Nephron progenitor cell (in vitro differentiated cells): ENCODE measurements at places on chromosomes 6 and 20.

- no peak for DNase-seq
Measured at GRCh38 chr20:57968120-57968519, 258.3 kb upstream of the PMEPA1 start.

DNA sequence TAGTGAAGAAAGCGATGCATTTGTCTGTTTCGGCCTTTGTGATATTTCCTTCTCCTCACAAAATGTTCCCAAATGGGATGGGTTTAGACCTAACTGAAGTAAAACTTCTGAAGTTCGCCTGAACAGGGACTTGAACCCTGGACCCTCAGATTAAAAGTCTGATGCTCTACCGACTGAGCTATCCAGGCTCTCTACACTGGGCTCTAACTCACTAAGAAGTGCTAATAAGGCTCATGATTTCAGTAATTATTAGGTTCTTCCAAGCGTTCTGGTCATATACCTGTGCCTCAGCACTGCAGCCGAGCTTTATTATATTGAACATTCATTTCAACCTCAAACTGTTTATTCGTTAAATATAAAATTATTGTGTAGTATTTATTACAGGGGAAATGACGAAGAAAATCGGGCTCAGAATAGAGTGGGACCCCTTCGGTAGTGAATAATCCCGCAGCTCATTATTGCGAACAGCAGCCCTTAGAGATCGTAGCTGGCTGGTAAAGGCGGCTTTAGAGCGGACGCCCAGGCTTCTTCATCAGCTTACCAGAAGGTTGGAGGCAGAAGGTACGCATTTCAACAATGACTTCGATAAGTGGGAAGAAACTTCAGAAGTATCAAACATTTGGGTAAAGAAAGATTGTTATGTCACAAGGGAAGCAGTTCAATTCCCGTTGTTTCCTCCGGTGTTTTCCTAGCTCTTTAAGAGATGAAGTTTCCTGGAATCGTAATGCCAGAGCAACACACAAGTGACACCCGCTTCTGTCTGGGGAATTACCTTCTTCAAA is 119.0 kb upstream of the ZNF184 start:
- DNase-seq, result peak; percentile 37

DNA sequence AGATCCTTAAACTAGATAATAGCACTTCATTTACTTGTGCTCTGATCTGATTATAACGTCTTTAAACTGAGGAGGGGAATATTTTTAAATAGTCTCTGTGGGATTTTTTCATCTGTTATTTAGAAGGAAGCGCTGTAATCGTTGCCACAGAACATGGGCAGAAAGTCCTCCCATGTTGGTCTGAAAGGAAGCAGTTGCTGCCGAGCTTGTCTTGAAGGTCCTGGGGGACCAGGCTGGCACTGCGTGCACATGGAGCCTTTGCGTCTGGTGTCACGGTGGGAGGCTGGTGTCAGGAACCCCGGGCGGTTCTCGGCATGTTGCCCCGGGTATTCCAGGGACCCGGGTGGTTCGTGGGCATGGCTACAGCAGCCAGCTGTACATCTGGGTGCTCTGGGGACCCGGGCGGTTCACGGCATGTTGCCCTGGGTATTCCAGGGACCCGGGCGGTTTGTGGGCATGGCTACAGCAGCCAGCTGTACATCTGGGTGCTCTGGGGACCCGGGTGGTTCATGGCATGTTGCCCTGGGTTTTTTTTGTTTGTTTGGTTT is 11.5 kb downstream of the TPD52L2 start:
- no peak for DNase-seq

DNA sequence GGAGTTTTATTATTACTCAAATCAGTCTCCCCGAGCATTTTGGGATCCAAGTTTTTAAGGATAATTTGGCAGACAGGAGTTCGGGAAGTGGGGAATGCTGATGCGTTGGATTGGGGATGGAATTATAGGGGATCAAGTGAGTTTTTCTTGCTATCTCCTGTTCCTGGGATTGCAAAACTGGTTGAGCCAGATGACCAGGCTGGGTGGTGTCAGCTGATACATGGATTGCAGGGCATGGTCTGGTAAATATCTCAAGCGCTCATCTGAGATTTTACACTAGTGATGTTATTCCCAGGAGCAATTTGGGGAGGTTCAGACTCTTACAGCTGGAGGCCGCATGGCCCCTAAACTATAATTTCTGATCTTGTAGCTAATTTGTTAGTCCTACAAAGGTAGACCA is 54.7 kb downstream of the ENPP1 start:
- no peak for DNase-seq

GRCh38 chr6:20876036-20876435 is 341.8 kb downstream of the CDKAL1 start:
- DNase-seq, result no peak

GRCh38 chr6:124482071-124482491 is 480.2 kb upstream of the RNF217 start:
- no peak for DNase-seq

DNA sequence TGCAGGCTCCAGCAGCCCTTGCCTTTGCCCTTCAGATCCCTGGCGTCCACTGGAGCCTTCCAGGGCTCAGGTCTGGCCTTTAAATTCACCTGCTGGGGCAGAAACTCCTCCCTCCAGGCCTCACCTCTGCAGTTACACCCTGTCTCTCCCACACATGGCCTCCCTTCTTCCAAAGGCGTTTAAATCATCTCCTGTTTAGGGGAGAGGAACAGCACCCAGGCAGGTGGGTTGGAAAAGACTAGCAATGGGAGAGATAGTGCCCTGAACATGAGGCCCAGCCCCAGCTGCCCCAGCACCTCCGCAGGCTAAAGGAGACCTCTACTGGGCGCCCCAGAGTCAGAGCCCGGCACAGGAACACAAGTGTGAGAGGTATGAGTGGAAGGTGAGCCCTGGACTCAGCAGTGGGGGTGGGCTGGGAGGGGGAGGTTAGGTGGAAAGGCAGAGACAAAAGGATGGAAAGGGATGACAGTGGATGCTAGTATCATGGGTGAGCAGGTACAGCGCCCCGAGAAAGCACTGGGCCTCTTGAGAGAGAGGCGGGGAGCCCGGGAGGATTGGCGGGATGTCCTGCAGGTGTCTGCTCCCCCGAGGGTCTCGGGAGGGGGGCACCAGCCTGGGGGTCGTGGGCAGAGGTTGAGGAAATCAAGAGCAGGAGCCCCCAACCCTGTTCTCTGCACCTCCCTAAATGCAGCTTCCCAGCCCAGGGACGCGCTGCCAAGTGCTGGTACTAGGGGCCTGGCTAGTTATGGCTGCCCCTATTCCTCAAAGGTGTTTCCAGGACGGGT is at the start of gene CST9:
CST9 (minus strand) TSS at position 51 of the 785 bp plus-strand sequence. CDS start 53 bp downstream, outside the sequence.
- no peak for DNase-seq
